ENCODE measurements at places on chromosomes 3 and 15.
A peak's percentile ranks its signal among the peaks of the same experiment; 100 is the strongest.

- peak; percentile 32 for DNase-seq
Measured at GRCh38 chr3:94115482-94115881, 52.6 kb downstream of the NSUN3 start.

DNA sequence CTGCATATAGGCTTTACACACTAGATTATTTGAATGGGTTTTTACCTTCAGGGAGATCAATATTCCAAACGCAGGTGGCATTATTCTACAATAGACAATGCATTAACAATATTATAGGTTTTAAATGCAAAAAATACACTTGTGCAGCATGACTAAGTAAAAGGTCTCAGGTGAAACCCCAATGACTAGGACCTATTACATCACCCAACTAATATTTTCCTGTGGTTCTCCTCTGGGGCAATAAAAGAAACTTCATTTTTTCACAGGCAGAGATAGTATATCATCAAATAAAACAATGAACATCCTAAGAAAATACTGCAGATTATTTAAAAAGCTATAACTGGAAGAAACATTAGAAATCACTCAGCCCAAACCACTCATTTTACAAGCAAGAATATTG is 375.3 kb downstream of the ROBO1 start:
- DNase-seq = no peak

GRCh38 chr3:129343643-129344360 is 65.1 kb downstream of the HMCES start:
- DNase-seq = no peak

- DNase-seq = no peak
Measured at GRCh38 chr3:116473602-116474001, 28.3 kb upstream of the LSAMP start.

DNA sequence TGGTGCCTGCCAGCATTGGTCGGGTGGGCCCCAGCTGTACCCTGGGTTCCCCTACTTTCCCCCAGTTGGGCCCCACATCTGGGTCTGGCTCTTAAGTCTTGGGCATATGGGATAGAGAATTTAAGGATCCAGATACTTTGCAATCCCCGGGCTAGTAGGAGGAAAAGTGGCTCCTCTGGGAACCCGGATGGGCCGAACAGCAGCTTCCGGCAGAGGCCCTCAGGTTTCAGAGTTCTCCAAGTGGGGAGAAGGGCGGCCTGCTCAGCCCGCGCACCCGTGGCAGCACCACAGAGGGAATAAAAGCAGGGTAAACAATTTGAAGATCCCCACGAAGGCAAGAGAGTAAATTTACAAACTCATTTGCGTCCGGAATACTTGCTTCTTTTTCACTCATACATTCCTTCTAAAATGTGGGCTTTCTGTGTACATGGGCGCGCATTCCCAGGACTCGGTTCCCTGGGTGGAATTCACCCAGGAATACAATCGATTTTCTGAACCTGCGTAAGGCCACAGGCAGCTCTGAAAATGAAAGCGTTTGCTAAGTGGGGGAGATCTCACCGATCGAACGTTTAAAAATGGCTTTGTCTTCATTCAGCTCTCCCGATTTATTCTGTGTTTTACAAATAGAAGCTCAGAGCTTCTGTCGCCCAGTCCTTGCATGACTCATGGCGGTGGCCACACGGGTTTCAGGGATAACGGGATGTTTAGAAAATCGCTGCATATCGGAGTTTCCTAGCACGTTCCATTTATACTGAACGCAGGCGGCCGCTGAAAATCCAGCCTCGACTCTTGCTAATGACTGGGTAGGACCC is 74.0 kb upstream of the POLG start:
- no peak for DNase-seq

DNA sequence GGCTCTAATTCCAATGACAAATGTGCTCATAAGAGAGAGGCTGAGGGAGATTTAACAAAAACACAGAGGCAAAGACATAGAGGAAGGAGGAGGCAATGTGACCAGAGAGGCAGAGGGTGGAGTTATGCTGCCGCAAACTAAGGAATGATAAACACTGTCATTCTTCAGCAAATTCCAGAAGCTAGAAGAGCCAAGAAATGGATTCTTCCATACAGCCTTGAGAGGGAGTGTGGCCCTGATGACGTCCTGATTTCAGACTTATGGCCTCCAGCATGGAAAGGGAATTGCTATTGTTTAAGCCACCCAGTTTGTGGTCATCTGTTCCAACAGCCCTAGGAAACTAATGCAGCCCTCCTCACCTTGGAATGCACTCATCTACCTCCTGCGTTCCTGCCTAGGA is 30.5 kb downstream of the CD47 start:
- DNase-seq = no peak

GRCh38 chr3:35744419-35744818 is 105.1 kb downstream of the ARPP21 start:
- no peak for DNase-seq
